Activated CD8-positive, alpha-beta memory T cell treated with anti-CD3 and anti-CD28 coated beads for 48 hours (primary cell): ENCODE measurements at places on chromosomes 13 and 19.
A peak's percentile ranks its signal among the peaks of the same experiment; 100 is the strongest.

- DNase-seq: no peak
Measured at GRCh38 chr13:41533266-41534052, 76.1 kb downstream of the RGCC start.

DNA sequence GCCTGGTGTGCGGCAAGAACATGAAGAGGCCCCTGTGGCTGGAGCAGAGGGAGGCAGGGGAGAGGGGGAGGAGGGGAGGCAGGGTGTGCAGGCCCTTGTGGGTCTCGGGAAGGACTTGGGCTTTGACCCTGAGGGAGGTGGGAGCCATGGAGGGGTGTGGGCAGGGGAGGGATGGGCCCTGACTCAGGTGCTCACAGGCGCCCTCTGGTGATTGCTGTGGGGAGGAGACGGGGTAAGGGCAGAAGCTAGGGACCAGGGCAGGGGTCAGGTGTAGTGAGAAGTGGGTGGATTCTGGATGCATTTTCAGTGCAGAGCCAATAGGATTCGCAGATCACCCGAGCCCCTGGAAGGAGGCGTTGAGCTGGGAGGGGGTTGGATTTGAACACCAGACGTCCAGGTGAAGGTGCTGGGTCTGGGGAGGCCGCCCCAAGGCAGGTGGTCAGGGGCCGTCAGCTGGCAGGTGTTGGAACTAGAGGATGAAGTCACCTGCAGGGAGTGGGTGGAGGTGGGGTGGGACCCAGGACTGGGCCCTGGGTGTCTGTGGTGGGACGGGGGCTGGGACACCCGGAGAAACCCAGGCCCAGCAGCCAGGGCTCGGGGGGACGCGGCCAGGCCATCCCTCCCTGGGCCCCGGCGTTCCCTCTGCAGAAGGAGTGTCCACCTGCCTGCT, 185.4 kb downstream of the KDM4B start:
- peak; percentile 36 for DNase-seq

- no peak for DNase-seq
Measured at GRCh38 chr13:78194904-78195639, 276.4 kb upstream of the EDNRB start.

GRCh38 chr19:51690454-51691073, 2.6 kb upstream of the SPACA6 start:
- DNase-seq: no peak

DNA sequence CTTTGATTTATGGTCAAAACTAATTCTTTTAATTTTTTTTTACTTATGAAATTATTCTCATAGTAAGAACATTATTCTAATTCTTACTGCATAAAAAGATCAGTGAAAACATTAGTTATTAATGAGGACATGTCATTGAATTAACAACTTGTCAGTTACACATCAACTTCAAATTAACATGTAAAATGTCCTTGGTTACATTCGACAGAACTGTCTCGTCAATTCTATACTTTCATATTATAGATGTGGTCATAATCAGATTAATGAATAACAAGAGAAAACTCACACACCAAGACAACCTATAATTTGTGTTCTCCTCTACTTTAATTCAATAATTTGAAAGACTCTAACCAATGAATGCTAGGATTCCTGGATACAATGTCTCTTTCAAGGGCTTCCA, 66.7 kb downstream of the KATNAL1 start:
- no peak for DNase-seq

GRCh38 chr19:38727868-38728660, 16.2 kb downstream of the CAPN12 start:
- no peak for DNase-seq

GRCh38 chr19:42919757-42920079, 2.0 kb upstream of the PSG6 start:
- no peak for DNase-seq

DNA sequence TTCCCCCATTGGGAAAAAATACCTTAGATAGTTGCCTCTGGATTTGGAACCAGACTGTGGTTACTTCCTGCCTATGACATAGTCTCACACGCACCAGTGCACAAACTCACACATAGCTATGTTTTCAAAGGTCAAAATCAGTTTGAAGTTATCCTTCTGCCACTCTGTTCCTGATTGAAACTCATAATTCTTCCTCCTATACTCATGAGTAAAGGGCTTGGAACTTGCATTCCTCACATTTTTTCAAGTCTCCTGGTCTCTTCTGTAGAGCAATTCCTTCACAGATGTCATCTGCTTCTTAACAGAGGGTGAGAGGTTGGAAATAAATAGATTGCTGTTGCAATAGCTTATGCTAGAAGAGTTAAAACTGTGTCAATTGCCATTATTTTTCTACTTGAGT, 18.6 kb upstream of the POSTN start:
- DNase-seq: no peak

DNA sequence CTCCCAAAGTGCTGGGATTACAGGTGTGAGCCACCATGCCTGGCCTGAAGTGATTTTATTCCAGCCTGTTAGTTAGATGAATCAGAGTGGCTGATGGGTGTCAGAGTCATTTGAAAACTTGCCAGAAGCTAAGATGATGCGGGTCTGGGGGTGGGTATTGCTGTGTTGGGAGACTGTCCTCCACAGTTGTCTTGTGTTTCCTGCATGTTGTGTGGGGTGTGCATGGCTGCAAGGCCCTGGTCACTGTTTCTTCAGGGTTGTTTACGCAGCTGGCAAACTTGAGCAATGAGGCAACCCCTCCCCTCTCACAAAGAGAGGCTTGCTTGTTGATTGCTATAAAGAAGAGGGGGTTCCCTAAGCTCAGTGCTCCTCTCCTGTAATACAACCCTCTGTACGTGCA, 71.8 kb downstream of the TRPM4 start:
- no peak for DNase-seq

DNA sequence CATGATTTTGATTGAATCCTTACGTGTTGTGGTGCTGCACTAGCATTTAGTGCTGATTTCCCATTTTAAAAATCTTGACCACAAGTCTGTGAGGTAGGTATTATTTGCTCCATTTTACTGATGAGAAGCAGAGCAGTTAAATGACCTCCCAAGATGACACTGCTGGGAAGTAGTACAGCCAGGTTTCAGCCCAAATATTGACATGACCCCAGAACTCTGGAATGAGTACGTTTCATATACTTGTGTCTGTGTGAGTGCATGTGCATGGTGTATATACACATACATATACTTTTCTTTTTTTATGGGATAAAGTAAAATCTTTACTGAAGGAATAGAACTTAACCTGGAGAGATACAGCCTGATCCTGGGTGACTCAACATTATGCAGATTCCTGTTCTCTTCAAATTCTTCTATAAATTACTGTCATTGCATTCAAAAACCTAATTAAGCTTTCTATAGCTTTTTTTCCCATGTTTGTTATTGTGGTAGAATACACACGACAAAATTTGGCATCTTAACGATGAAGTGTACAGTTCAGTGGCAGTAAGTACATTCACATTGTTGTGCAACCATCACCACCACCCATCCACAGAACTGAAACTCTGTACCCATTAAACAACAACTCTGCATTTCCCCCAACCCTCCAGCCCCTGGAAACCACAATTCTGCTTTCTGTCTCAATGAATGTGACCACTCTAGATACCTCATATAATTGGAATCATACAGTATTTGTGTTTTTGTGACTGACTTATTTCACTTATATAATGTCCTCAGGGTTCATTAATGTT, 311.9 kb downstream of the MTUS2 start:
- no peak for DNase-seq

- DNase-seq: no peak
Measured at GRCh38 chr19:48768994-48769713, 13.8 kb downstream of the FGF21 start.

DNA sequence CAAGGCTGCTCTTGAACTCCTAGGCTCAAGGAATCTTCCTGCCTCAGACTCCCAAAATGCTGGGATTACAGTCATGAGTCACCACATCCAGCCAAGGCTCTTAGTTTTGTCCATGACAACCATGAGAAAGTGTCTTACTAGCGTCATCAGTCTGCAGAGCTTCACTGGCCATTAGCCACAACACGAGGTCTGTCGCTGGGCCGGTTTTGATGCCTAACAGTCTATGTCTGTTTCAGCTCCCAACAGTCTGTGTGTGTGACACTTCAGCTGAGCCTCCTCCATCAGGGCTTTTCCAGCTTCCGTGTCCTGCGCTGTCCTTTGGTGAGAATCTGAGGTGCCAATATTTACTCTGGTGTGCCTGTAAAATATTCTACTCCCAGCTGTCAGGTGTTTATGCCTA, 47.6 kb downstream of the CEP89 start:
- DNase-seq: no peak

GRCh38 chr13:82011355-82011754, 1670.4 kb upstream of the SPRY2 start:
- DNase-seq: no peak

DNA sequence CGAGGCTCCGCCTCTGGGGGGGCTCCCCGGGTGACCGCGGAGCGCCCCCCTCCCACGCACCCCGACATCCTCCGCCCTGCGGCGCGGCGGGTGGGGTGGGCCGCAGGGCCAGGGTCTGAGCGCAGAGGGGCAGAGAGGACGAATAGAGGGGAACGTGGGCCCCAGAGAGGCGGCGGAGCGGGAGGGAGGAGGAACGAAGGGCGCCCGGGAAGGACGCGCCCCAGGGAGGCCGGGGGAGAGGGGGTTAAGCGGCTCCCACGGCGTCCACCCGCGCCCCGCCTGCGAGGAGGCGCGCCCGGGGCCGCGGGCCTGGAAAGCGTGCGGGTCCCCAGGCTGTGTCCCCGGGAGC, 1.0 kb downstream of the HCN2 start:
- DNase-seq: no peak

DNA sequence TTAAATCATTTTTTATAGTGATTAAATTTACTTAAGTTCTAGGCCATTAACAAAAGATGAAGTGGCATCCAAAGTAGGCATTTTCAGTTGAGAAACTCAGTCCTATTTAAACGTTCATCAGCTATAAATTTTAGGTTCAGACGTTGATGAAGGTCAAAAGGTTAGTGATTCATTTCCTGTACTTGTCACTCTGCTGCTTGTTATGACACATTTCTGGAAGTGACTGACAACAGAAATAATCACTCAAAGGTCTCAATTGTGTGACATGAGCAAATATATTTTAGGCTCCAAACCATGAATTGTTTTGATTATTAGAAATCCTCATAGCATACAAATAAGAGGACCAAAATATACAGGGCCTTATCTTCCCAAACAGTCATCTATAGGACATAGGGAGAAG, 10.3 kb upstream of the EDNRB start:
- no peak for DNase-seq

DNA sequence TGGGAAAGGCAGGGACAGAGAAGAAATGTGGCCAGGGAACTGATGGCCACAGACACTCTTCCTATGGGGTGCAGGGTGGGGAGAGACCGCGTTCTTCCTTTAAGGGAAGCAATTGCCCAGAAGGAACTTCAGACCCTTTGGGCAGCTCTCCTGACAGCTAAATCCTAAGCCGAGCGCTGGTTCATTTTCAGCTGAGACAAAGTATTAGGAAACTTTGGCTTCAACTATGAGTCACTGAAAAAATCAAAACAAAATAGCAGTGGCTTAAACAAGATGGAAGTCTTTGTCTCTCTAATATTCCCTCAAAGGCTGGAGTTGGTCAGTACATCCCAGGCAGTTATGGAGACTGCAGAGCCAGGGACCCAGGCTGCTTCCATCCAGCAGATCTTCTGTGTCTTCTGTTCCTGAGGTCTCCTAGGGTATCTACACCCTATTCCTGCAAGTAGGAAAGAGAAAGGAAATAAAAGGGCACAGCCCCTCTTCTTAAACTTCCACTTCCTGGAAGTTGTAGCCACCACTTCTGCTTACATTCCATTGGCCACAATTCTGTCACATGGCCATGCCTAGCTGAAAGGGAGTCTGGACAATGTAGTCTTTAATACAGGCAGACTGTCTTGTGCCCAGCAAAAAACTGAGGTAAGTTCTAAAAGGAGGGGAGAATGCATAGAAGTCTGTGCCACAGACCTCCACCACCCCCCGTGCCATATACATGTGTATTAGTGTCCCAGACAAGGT, 163.5 kb downstream of the KATNAL1 start:
- no peak for DNase-seq

DNA sequence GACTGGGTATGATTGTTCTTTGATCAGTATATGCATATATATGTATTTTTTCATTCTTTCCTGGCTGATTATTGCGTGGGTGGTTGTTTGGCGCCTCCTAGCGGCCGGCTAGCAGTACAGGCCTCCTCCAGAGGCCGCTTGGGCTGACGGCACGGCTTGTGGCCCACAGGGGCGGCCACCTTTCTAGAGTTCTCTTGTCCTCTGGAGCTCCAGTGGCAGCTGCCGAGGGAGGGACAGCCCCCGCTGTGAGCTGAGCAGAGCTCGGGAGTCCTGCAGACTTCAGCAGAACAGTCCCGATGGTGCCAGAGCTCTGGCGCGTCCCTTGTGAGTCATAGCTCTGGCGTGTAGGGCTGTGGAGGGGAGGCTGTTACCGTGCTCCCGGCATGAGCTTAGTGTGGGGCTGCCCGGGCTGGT, 22.5 kb upstream of the ZNF429 start:
- peak; percentile 27 for DNase-seq

DNA sequence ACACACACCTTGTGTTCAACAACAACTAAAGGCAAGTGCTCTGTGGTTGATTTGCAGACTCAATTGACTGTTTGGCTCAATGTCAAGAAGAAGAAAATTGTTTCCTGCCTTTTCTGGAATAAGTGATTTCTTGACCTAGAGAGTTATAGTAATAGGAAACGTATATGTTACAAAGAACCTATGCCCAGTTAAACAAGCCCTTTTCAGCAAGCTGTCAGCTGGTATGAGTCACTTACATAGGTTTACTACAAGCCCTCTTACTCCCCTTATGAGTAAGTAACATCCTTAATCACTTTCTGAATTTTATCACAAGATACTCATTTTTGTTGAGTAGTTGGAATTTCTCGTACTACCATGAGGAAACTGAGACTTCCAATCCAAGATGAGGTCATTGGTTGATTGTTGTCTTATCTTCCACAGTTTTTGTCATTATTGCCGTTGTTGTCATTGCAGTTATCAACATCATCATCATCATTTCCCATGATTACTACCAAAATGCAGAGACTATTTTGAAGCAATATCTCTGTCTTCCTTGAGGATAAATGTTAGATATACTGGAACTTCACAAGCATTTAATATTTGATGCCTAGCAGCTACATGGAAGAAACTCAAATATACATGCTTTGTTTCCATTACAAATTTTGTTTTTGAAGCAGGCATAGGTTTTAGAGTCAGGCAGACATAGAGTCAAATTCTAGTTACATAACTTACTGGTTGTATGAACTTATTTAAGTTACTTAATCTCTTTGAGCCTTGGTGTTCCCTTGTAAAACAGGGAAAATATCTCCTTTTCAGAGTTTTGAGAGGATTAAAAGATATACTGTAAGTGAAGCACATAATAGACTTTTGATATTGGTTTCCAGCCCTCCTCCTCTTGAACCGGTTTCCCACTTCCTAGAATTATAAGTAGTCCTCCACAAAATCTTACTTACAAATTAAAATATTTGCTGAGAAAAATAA, 106.0 kb downstream of the RAP2A start:
- no peak for DNase-seq

DNA sequence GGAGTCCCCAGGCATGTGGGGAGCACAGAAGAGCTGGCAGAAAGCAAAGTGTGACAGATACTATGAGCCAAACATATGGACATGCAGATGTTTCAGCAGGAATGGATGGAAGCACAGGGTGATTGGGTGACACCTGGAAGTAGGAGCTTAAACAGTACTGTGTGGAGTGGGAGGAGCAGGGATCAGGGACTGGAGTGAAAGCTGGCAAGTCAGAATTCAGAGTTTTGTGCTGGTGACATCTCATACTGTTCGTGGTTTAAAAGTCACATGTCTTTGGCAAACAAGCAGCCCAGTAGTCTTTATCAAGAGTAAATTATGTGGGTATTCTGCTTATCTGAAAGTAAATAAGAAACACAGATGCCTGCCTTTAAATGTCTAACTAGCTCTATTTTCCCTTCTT, 408.2 kb downstream of the COG6 start:
- DNase-seq: no peak

- no peak for DNase-seq
Measured at GRCh38 chr19:37012093-37012745, 66.0 kb upstream of the ZNF420 start.
